Frontal cortex (tissue), 4 donors: ENCODE measurements at places on chromosomes 5 and 9. TPM values are rescaled to one million over a fixed set of nuclear protein-coding genes. Genes with fewer than 3 reads are reported as not detected.

DNA sequence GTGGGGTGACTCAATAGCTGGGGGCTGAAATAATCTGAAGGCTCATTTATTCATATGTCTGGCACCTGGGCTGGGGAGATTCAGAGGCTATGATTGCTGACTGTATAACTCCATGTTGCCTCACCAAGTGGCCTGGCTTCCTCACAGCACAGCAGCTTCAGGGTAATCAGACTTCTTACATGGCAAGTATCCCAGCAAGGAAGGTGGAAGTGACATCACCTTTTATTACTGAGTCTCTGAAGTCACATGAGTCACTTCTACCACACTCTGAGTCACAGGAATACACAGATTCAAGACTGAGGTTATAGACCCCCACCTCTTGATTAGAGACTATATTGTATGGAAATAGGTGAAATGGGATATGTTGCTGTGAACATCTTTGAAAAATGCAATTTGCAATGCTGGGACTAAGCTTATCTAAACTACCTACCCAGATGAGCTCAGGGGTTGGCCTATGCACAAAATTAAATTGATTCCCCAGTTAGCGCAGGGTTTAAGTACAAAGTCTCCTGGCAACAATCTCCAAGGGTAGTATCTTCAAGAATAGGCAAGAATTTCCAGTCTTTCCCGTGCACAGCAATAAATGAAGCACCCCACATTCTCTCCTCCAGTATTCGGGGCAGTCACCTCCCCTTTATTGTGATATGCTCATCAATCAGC, 553.1 kb downstream of the LRRC70 start:
- DNase-seq = no peak

GRCh38 chr5:94395468-94395867, 222.9 kb downstream of the KIAA0825 start:
- DNase-seq = no peak

- no peak for DNase-seq
Measured at GRCh38 chr5:95669540-95669939, 13.3 kb downstream of the SPATA9 start.

DNA sequence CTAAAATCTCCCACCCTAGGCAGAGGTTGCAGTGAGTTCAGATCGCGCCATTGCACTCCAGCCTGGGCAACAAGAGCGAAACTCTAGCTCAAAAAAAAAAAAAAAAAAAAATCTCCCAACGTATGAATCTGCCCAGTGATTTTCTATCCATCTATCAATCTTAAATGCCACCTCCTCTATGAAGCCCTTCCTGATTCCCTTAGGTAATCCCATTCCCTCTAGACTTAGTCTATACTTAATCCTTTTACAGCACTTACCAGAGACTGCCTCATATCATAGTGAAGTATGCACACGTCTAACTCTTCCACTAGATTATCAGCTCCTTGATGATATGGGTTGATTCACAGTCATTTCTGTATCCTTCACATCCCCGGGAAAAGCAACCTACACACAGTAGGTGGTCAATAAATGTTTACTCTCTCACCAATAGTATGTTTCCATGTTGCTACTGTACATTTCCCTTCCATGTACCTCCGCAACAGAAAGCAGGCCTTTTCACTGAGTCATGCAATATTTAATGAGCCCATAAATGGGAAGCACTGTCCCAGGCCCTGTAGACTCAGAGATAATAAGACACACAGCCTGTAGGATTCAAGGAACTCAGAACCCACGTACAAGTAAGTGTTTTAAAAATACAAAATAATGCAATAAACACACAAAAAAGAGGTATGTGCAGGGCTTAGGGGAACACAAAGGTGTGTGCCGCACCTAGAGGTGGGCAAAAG, 1.2 kb downstream of the DROSHA start:
- DNase-seq = no peak

- no peak for DNase-seq
Measured at GRCh38 chr9:136880651-136881050, 5.7 kb upstream of the TRAF2 start.

DNA sequence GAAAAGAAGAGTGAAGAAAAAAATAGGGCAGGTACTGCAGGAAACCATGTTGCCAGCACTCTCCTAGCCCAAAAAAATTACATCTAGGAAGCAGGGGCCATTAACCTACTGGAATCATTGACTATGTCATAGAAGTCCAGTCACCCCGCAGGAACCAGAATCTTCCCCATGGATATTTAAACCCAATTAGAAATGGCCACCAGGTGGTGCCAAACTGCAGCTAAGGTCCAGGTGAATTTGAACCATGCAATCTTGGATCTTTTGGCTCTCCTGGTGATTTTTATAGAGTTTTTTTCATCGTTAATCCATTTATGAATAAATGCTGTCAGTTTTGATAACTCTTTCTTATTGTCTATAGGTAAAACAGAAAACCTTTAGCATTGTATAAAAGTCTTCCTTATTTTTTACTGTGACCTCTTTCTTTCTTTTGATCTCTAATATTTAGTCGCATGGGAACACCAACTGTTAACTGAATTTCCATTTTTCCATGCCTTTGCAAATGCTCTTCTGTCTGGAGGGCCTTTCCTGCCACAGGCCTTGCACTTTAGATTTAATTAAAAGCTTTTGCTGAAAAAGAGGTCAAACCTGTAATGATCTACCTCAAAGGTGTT, 147.5 kb upstream of the FGF10 start:
- DNase-seq = no peak

DNA sequence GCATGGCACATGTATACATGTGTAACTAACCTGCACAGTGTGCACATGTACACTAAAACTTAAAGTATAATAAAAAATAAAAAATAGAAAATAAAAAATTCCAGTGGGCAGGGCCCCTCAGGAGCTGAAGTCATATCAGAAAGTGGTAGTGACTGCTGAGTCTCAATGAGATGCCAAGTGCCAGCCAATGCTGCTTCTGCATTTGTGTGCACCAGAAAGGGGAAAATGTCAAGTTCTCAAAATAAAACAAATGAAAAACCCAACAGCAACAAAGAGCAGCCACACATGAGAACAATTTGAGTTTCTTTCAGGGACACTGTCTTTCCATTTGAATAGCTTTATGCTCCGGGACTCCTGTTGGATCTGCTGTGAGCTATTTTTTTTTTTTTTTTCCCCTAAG, 117.2 kb upstream of the CCDC112 start:
- no peak for DNase-seq

DNA sequence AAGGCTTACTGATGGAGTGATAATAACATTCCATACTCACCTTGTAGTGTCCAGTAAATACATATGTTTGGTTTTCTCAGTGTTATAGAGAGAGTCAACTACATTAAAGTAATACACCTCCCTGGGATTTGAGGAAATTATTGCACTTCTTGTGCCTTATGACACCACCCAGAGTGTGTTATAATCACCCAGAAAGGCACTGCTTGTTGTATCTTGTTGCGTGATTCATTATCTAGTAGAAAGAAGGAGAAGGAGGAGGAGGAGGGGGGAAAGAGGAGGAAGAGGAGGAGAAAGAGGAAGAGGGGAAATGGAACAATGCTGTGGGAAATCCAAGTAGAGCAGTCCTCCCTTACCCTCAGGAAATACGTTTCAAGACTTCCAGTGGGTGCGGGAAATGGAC, 661.8 kb upstream of the WWC1 start:
- DNase-seq = no peak

DNA sequence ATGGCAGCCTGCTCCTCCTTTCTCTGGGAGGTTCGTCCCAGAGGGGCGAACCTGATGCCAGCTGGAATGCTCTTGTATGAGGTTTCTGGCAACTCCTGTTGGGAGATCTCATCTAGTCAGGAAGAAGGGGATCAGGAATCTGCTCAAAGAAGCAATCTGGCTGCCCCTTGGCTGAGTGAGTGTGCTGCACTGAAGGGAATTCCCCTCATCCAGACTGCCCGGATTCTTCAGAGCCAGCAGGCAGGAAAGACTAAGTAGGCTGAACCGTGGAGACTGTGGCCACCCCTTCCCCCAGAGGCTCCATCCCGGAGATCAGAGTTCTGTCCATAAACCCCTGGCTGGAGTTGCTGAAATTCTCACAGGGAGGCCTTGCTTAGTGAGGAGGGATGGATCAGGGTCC, 476.0 kb downstream of the CSNK1G3 start:
- DNase-seq = no peak

- DNase-seq = no peak
Measured at GRCh38 chr5:148268566-148268965, at the start of gene SPINK13. TSS of gene SPINK13 (plus strand) at chr5:148268794. CDS start at chr5:148270073, 1,279 bp downstream.

GRCh38 chr9:3902631-3903030, 376.8 kb upstream of the RFX3 start:
- no peak for DNase-seq

DNA sequence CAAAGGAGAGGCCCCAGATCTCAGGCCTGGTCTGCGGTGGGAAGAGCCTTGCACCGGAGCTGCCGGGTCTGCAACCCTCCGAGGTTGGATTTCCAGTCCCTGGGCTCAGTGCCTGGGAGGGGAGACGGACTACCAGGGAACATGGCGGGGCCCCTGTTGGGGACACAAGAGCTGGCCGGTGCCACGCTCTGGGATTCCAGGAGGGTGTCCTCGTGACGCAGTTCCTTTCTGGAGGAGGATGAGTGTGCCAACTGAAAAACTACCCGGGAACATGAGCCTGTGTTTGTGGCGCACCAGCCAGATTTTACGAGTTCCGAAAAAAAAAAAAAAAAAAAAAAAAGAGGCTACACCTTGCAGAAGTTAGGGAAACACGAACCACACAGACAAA, 9.0 kb downstream of the NRARP start:
- DNase-seq = no peak

GRCh38 chr9:71136696-71137095, 15.3 kb upstream of the TRPM3 start:
- no peak for DNase-seq

DNA sequence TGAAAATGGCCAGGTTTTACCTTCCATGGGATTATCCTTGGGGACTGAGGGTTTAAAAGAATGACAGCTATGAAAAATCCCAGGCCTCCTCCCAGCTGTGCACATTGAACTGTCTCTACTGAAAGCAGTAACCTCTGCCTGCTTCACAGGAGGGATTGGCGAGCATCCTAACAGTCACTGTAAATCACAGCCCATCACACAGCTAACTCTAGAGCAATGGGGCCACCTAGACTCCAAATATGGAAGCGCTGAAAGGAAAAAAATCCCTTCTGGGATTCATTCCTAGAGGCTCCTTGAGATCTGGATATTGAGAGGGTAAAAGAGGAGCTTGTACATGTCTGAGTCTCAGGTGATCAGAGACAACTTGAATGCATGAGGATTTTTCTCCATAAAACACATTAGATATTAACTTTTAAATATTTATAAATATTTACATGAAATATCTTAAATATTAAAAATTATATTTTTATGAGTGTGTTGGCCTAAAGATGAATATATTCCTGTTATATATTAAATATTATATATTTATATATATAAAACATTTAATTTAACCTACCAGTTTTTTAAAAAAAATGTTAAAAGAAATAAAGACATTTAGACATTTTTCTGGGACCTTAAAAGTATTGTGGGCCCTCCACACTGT, 133.8 kb upstream of the SLC24A2 start:
- DNase-seq = peak; percentile 55

DNA sequence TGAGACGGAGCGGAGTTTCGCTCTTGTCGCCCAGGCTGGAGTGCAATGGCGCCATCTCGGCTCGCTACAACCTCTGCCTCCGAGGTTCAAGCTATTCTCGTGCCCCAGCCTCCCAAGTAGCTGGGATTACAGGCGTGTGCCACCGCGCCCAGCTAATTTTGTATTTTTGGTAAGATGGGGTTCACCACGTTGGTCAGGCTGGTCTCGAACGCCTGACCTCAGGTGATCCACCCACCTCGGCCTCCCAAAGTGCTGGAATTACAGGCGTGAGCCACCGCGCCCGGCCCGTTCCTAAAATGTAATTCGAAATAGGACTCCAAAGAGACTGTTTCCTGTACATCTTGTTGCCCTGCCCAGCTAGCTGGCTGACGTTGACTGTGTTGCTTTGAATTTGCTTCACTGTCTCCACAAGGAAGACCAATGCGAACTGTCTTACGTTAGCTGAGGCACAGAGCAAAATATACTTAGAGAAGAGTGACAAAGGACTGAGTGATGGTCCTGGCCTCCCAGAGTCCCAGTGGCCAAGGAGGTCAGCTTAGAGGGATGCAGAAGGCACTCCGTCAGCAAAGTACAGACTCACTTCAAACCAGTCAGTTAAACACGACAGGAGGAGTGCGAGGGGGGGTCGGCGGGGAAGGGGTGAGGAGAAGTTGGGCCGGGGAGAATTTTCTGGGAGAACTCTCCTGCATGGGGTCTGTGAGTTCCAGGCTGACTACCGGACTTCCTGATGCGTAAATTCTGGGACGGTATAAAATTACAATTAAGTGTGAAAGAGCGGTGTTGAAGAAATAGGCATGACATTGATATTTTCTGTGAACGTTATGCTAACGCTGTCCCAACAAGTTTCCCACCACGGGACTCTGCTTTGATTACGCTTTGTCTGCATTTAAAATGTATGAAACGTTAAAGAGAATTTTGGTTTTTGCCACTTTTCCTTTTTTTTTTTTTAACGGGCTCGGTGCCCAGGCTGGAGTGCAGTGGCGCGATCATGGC, 6.8 kb upstream of the TRIM41 start:
- DNase-seq = no peak

- DNase-seq = no peak
Measured at GRCh38 chr5:139204196-139204595, 6.0 kb upstream of the SIL1 start.

GRCh38 chr9:82302968-82303655, 314.5 kb downstream of the SPATA31D1 start:
- DNase-seq = no peak

DNA sequence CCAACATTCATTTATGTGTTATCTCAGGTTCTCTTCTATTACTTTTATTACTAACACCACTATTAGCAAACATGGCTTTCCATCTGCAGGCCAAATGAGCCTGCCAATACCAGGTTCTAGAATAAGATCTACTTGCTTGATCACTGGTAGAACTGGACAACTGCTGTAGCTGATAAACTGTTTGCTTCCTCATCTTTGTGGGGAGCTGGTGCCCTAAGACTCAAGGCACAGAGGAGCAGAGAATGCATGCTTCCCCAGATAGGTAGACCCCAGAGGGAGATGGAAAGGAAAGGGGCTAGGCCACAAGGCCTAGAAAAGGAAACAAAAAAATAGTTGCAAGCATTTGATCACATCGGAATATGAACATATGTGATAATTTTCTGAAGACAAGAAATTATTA, 30.7 kb upstream of the AUH start:
- DNase-seq = no peak

DNA sequence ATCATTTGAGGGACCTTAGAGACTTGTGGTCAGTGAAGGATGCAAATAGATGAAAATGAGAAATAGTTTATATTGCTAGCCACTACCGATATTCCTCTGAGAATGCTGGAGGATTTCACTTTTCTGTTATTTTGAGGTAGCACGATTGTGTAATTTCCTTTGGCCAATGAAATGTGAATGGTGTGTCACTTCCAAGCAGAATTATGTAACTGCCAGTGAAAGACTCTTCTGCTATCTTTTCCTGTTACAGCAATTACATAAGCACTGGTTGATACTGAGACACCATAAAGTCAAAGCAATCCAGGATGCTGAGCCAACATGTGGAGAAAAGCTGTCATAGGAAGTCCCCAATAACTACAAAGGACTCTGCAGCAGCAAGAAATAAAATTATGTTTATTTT, 3.6 kb upstream of the PCDHA2 start:
- no peak for DNase-seq

- DNase-seq = no peak
Measured at GRCh38 chr5:110458313-110458712, 268.2 kb downstream of the TMEM232 start.

The IL17B gene
- not detected for total RNA-seq

The IFNB1 gene
- not detected for total RNA-seq

The CCDC171 gene
- total RNA-seq = 28.9 TPM
